WTC11 (cell line): ENCODE measurements at places on chromosomes 5 and 9.

- DNase-seq = peak; percentile 70
Observed at GRCh38 chr5:156402387-156402921, 75.5 kb downstream of the SGCD start.

GRCh38 chr5:93126634-93127033 lies 454.4 kb downstream of the NR2F1-AS1 start:
- no peak for DNase-seq

- peak; percentile 57 for DNase-seq
Observed at GRCh38 chr9:137224830-137225694, at the start of gene CYSRT1. CYSRT1 (plus strand) TSS chr9:137225174; CDS start chr9:137225622, 448 bp downstream.

DNA sequence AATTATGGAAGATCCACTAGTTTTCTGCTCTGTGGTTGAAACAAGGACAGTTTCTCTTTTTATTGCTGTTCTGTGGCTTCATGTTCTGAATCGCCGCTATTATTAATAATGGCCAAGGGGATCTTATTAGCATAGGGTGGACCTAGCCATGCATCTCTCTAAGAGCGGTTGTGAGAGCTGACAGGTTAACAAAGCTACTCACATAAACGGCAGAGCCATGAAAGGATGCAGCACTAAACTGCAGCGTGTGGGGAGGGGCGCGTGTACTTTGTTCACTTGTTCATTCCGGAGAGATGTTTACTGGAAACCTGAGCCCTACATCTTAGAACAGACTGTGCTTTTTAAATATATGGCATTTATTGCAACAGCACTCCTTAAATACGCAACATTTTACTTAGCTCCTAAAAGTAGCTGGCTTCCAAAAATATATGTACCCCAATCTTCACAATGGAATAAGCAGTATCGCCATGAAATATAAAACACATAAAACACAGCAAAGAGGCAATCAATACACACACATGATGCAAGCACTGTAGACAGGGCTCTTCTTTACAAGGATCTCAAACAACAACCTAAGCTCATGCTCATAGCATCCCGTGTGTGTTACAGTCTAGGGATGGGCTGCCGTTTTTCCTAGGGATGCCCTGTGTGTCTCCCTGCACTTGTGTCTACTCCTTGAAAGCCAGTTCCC lies 424.6 kb downstream of the MED10 start:
- no peak for DNase-seq

DNA sequence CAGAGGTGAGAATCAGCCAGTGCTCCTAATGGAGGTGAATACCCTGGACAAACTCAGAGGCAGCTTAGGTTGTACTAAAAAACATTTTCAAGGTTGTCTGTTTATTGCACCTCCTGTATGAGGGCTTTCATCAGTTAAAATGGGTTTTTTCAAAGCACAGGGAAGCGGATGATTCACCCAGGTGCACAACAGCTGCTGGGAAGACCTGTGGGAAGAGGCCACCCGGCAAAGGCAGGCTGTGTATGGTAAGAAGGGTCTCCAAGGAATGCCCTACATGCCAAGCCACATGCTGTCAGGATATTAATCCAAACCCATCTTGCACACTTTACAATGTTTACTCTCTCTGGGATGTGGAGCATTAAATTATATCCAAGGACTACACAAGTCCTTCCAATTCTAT lies 14.7 kb downstream of the SIL1 start:
- DNase-seq = no peak

GRCh38 chr5:171739271-171739670 lies 46.3 kb upstream of the SMIM23 start:
- DNase-seq = no peak

DNA sequence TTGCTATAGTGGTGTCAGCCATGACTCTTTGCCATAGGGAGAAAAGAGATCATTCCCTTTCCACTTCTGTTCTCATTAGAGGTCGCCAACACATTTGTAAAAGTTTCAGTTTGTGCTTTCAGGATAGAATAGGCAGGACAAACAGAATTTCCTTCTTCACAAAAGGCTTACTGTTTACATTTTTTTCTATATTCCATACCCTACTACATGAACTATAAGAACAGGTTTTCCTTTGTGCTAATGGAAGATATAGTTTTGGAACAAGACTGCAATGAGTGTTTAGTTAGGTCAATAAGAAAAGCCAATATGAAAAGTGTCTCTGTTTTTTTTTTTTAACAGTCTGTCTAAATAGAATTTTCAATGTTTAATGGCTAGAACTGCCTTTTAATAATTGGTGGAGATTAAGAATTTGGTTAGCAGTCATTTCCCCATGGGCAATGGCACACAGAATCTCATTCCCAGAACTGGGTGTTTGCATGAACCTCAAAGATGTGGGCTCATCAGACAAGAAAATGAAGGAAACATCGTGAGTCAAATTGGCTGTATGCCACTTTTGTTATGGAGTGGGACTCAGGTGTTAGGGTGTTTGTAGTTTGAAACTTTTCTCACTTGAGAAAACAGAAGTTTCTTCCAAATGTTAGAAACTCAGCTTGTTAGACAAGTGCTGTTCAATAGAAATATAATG lies 75.2 kb upstream of the PRLR start:
- no peak for DNase-seq

DNA sequence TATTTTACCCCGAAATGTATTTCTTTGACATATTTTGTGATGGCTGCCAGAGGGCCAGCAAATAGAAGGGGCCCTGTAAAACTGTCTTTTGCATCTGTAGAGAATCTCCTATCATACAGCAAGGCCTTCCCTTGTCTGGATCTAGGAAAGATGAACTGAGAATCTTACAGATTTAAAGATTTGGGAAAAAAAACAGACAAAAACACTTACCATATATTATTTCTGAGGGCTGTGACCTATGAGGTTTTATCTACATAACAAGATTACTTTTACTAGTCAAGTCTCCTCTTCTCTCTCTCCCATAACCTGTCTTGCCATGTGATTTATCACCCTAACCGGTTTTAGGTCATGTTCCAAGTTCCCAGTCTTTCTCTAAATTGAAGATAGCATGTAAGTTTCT lies 599.2 kb upstream of the CDH6 start:
- no peak for DNase-seq

- no peak for DNase-seq
Observed at GRCh38 chr5:123007754-123008153, 28.8 kb downstream of the PPIC start.

DNA sequence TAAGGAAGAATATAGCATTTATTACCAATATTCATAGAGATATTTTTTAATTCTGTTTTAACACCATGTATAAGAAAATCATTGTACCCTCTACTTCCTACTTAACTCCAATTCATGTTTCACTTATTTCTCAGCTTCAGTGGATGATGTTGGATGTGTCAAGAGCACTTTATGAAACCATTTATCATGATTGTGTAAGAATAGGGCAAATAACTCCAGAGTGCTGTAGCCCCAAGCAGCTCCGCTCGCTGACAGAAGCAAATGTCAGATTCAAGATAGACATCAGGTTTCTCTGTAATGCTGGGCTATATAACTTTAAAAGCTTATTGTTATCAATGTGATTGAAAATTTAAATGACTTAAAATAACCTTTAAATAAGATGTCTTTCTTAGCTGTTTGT lies 50.4 kb downstream of the MAST4 start:
- no peak for DNase-seq

- no peak for DNase-seq
Observed at GRCh38 chr5:173714551-173715428, 98.3 kb upstream of the BOD1 start.

DNA sequence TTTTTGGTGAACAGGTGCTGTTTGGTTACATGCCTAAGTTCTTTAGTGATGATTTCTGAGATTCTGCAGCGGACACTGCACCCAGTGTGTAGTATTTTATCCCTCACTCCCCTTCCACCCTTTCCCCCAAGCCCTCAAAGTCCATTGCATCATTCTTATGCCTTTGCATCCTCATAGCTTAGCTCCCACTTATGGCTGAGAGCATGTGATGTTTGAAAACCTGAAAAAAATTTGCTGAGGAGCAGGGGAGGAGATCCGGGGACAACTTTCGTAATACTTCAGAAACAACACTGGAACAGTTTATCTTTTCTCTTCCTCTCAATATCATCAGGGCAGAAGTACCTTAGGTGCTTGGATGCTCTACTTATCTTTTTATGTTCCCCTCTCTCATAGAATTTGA lies 226.4 kb downstream of the ADAMTS6 start:
- DNase-seq = no peak

DNA sequence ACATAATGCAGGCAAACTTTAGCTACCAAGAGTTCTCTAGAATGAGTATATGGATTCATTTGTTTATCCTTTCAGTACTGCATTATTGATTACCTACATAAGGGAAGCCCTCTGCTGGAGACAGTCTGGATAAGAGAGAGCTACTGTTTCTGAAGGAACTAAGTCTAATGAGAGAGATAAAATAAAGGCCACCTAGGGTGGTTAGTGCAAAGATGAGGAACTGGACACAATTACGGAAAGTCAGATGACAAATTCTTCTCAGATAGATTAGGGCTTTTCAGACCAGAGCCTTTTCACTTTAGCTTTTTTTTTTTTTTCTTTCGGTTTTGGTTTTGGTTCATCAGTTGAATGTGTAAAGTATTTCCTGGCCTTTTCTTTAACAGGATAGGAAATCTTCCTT lies 31.3 kb downstream of the ISOC1 start:
- no peak for DNase-seq

GRCh38 chr9:93572636-93573515 lies 3.5 kb upstream of the PHF2 start:
- DNase-seq = no peak

GRCh38 chr9:4297151-4297785 lies 2.6 kb downstream of the GLIS3 start:
- DNase-seq = peak; percentile 67

GRCh38 chr5:131067636-131068035 lies 97.4 kb downstream of the HINT1 start:
- DNase-seq = no peak

DNA sequence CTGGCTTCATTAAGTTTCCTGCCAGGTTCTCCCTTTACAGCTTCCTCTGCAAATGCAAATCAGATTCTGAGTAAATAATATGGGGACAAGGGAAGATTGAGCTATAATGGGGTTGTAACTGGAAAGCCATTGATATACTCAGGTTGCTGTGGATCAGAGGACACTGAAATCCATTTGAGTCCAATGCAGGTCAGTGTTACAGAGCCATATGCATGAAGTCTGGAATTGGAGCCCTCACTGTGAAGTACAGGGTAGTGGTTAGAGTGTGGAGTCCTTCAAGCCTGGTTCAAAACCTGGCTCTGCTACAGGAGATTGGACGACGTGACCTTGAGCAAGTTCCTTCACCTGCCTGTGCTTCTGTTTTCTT lies 48.7 kb downstream of the TIMD4 start:
- no peak for DNase-seq

DNA sequence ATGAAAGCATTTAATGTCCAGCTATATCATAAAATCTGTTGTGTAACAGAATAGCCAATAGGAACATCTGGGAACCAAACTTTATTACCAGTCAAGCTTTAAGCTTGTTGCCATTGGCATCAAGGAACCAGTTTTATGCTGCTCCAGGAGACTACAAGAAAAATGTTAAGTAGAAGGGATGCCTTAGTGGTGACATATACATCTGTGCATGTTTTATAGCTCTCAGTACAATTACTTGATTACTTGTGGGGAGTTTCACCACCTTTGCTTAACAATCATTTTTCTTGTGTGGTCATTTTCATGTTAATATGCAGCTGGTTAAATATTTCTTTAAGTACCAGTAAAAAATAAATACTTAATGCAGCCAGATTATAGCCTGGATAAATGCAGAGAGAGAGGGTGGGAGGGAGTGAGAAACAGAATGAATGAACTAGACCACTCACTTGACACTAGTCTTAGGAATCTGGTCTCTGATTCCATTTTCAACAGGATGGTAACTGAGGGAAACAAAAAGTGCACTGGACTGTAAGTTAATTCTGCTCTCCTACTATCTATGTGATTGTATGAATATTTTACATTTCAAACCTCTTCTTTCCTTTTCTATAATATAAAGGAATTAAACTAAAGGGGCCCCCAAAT lies 35.7 kb upstream of the LURAP1L start:
- DNase-seq = no peak

DNA sequence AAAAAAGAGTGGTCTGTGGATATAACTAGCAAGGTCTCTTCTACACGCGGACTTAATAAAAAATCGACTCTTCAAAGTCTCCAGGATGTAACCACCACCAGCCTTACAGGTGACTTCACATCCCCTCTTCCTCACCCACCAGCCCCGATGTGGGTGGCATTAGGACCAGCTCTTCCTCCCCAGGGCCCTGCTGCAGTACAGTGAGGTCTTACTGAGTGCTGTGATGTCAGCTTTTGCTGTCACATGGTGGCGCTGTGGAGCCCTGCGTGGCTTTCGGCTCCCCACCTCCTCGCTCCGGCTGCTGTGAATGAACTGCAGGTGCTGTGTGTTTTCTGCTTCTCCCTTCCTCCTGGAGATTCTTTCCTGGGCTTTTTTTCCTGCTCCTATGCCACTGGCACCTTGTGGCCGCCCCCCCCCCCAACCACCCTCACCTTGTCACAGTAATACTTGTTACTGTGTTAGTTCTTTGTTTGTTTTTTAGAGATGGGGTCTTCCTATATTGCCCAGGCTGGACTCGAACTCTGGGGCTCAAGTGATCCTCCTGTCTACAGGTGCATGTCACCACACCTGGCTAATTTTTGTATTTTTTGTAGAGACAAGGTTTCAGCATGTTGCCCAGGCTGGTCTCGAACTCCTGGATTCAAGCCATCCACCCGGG lies 15.8 kb upstream of the RAPGEF1 start:
- peak; percentile 92 for DNase-seq

DNA sequence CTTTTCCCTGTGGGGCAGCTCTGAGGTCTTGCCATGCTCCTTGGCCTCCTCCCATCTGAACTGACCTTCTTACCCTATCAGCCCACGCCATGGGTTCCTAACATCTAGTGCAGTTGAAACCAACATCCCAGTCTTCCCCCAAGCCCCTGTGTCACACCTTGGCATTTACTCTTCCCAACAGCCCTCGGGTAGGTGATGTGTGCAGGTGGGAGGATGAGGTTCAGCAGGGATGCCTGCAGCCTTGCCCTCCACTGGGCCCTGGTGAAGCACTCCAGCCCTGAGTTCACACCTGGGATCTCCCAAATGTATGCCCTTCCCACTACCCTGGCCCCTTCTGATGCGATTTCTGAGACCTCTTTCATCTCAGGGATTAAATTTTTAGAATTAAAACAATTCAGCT lies 15.5 kb downstream of the IRX2 start:
- DNase-seq = no peak

DNA sequence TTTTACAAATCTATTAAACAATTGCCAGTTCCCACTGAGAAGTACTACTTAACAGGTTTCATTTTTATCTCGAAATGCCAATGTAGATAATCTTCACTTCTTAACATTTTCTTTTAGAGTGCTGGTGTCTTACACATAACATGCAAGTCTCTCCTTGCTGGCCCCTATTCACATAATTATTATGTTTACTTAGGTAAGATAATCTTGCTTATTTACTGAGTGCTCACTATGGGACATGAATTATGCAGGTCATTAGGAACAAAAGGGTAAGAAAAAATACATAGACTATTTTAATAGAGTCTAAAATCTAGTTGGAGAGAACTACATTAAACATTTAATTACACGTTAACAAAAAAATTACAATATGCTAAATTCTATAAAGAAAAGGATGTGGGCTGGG lies 328.4 kb downstream of the PRR16 start:
- no peak for DNase-seq

GRCh38 chr9:33225319-33226147 lies 14.4 kb upstream of the SPINK4 start:
- DNase-seq = peak; percentile 52
